Ammon's horn (tissue), 1 donor: ENCODE measurements at places on chromosomes 5 and 9.

DNA sequence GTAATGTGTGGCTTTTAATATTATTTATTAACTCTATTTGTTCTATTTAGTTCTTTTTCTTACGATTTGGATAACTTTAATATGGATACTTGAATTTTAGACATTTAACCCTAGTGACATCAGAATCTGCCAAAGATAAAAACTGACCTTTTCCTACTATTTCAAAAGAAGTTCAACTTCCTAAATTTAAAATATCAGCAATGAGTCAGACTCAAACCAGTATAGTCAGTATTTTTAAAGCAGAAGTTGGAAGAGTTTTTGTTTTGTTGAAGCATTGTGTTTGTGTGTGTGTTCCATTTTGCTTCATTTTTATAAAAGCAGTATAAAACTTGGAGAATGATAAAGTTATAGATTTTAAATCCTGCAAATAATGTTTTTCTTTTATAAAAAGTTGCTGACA is 251.8 kb upstream of the RASA1 start:
- no peak for DNase-seq

DNA sequence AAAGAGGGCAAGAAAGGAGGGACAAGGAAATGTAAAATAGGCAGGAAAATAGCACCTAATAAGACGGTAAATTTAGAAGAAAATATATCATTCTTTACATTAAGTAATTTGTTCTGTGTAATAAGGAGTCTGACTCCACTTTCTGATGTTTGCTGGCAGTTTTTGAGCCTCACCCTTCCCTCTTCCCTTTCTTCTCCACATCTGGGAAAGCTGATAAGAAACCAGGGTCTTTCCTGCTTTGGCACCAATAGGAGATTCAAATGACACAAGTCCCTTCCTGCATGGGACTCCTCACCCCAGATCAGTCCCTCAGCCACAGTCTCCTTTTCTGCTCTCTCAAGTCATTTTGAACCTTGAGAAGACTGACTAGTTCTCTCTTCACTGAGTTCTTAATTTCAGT is 31.2 kb upstream of the LECT2 start:
- DNase-seq: no peak

DNA sequence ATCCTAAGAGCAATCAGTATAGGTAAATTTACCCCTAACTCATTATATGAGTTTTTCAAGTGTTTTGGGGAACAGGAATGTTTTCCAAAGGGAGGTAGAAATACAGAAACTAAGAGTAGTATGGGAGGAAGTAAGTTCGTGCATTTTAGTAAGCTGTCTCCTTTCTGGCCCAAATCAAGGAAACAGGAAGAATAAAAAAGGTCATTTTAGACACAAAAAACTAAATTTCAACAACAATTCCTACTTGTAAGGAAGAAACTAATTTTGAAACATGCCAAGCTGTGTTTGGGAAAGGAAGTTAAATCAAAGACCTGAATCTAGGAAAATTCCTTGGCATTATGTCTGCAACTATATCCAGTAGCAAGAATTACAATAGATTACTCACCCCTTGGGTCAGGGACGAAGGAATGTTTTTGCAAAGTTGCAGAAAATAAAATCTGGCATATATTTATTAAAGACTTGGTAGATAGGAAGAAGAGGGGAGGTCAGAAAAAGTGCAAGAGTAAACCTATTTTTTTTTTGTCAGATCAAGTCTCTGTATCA is 6.5 kb upstream of the RPS6 start:
- no peak for DNase-seq

DNA sequence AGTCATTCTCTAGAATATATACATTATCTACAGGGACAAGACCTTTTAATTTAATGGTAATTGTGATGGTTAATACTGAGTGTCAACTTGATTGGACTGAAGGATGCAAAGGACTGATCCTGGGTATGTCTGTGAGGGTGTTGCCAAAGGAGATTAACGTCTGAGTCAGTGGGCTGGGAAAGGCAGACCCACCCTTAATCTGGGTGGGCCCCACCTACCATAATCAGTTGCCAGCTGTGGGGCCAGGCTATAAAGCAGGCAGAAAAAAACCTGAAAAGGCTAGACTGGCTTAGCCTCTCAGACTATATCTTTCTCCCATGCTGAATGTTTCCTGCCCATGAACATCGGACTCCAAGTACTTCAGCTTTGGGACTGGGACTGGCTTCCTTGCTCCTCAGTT is 112.2 kb upstream of the SMC2 start:
- DNase-seq: no peak

GRCh38 chr9:124969401-124969800 is 28.5 kb upstream of the GOLGA1 start:
- DNase-seq: no peak

GRCh38 chr5:153153086-153153485 is 337.4 kb upstream of the GRIA1 start:
- DNase-seq: no peak

DNA sequence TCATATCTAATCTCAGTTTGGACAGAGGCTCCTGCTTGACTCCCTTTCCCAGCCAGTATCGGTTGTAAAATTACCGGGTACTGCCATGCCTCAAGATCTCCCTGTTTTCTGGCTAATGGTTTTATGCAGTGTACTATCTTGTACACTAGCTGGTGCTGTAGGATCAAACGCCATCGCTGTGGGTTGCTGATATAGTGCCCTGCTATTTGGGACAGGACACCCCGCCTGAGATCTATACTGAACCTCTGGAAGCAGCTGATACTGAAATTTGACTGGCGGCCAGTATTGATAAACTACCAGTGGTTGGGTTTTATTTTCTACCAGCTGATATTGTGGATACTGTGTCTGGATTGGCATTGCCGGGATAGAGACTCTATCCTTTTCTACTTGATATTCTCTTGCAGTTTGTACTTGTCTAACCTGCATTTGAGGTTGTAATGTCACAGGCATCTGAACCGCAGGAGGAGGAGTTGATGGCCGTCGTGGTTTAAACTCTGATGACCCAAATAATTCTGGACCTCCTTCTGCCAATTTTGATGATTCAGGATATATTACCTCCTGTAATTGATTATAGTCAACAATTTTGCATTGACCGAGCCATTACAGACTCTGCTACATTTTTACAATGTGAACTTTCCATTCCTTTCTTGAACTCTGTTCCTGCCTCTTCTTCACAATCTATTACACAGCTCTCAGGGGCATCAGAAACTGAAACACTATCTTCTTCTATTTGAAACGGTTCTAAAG is 112.5 kb upstream of the LARP1 start:
- DNase-seq: no peak

DNA sequence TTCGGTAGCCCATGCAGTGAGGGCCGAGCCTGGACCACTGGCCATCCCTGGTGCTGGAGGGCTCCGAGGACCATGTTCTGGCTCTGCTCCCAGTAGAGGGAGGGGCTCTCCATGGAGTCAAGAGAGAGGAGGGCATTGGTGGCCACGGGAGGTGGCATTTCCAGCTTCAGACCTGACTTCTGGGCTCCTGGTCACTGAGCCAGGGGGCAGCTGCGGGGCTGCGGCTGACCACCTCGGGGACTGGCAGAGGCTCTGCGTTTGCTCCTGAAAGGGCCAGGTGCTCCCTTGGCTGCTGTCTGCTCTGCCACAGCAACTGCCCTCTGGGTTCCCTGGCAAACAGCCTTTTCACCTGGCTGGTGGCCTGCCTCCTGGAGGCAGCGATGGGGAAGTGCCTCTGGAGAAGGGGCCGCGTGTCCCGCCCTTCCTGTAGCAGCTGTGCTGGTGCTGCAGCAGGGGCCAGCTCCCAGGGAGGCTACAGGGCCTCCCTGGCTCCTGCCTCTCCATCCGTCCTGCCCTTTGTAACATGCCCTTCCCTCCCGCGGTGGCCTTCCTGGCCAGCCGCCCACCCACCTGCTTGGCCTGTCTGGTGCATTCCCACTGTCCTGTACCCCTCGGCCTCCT is 144.6 kb downstream of the CACNA1B start:
- no peak for DNase-seq

DNA sequence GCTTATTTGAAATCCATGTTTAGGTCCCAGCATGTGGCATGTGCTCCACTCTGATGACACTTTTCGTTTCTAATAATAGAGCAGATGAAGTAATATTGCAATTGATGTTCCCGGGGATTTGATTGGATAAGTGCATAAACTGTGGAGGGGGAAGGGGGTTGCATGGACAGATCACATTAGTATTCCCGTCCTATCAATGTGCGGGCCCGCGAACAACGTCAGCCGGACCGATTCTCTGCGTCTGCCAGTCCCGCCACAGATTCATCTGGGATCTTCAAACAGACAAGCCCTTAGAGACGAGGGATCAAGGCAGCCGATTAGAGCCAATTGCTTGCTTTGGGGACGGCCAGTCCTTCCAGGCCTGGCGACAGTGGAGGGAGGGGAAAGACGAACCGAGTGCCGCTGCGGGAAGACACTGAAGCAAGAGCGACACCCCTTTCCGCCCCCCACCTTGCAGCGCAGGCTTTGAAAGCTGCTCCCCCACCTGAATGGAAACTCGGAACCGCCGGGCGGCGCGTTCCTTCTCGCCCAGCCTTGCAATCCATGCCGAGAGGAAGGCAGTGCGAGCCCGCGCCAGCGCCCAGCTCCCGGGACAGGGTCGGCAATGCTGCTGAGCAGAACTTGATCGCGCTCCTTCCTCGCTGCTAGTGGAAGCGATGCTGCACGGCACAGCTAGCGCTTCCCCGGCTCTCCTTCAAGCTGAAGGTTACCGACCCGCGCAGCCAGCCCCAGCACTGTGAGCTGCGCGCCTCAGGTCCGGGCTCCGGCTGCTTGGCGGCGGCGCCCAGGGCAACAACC is at the start of gene RGS7BP:
RGS7BP (plus strand) TSS at position 247 of the 798 bp plus-strand sequence. CDS start 610 bp downstream, outside the sequence.
- peak; percentile 80 for DNase-seq

GRCh38 chr9:26947736-26948135 is 694 bp upstream of the PLAA start:
- no peak for DNase-seq

DNA sequence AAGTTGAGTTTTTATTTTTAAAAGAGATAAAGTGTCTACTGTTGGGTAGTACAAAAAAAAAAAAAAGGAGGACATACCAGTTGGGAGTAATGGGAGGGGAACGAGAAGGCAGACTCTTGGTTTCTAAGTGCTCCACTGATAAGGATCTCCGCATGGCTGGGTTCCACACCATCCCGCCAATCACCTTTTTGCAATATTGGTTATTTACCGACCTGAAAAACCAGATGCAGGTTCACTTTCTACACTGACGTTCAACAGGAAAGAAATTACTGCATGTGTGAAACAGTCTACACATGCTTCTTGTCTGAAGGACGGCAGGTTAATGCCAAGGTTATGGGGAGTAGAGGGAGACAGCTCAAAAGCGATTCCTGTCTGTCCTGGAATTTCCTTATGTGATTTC is 75.5 kb downstream of the PTPN3 start:
- no peak for DNase-seq

- DNase-seq: no peak
Measured at GRCh38 chr5:7753181-7753580, 97.8 kb downstream of the CFAP90 start.

GRCh38 chr9:121652021-121652837 is 795 bp downstream of the DAB2IP start:
- no peak for DNase-seq

GRCh38 chr5:144187699-144188294 is 17.1 kb downstream of the KCTD16 start:
- no peak for DNase-seq

GRCh38 chr9:93436655-93437407 is 14.7 kb upstream of the FAM120A start:
- DNase-seq: no peak

- DNase-seq: no peak
Measured at GRCh38 chr5:128035689-128036088, 47.9 kb upstream of the SLC12A2 start.

GRCh38 chr5:142515036-142515435 is 170.9 kb downstream of the FGF1 start:
- no peak for DNase-seq

DNA sequence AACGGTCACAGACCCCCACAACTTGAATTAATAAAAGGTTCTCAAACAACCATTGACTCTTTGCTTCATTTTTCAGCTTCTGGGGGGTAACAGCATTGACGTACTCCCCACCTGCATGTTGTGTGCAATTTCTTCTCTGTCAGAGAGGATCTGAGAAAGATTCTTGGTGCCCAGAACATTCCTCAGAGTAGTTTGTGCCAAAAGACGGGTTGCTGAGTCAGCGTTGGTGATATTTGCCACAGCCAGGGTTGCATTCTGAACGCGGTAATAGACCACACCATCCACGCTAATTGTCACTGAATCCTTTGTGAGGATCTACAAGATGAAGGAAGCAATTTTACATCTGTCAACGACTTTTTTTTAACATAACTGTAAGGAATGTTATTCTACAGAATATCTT is 21.0 kb downstream of the STOM start:
- no peak for DNase-seq
